Iris pigment epithelial cell (primary cell): ENCODE measurements at places on chromosomes 5 and 9.
A peak's percentile ranks its signal among the peaks of the same experiment; 100 is the strongest.

GRCh38 chr5:314676-315487, 6.6 kb upstream of the AHRR start:
- no peak for DNase-seq

DNA sequence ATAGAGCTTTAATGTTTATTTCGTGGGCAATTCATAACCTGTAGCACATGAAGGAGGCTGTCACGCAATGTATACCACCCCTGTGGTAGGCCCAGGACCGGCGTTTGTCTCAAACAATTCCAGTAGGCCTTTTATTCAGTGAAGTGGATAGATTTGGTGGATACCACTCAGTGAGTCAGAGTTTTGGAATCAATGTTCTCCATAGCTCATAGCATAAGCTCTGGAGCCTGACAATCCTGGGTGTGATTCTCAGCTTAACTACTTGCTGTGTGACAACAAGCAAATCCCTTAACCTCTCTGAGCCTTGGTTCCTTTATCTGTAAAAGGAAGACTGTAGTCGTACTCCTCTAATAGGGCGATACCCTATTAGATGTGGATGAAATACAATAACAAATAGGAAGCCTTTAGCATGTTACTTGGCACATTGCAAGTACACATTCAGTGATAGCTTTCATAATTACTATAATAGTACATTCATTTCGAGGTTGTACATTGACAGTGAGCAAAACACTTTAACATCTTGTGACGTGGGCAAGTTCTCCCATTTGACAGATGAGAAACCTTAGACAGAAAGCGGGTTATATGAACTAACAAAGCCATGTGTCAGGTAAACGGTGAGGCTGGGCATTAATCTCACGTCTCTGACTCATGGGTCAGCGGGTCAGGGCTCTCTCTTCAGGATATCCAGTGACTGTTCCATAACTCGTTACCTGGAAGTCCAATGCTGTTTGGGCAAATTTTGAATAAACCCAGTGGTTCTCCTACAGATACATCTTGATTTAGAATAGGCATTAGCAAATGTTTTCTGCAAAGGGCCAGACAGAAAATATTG, 130.8 kb downstream of the C9orf152 start:
- peak; percentile 86 for DNase-seq

DNA sequence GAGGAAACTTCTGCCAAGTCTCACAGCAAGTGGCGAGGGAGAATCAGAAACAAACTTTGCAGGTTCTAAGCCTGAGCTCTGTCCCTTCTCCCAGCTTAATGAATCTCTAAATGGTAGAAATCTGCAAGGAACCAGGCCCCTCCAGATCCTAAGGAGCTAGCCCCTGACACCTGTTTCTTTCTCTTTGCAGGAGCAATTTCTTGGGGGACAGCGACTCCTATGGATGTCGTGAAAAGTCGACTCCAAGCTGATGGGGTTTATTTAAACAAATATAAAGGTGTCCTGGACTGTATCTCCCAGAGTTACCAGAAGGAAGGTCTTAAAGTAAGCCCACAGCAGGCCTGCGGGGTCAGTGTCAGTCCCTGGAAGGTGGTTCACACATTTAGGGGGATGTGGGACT, 21.8 kb downstream of the IL9 start:
- DNase-seq = no peak

DNA sequence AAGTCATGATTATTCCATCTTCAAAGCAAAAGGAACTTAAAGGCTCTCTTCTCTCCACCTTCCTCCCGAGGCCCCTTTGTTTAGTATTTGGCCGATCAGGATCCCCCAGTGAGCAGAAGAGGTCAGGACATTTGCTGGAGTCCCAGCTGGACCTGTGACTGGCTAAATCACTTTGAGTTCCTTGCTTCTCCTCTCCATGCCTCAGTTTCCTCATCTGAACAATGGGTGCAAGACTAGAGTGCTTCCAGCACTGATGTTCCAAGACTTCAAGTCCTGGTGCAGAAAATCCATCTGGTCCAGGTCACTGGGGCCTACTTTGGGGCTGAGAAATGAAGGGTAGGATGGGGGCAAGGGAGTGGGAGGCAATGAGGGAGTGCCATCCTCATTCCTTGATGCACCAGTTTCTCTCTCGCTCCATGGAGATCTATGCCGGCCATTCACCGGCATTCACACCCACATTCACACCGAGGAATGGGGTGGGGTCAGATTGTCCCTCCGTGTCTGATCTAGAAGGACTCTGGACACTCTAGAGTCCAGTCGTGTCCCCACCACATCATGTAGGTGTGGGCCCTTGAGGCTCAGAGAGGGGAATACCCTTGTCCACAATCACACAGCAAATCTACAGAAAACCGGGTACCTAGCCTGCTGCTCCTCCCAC, 38.7 kb upstream of the IL17B start:
- no peak for DNase-seq

- DNase-seq = no peak
These were observed 25.8 kb downstream of the PCDH1 start for GRCh38 chr5:141852448-141852847.

GRCh38 chr5:56211298-56211865, 21.7 kb downstream of the ANKRD55 start:
- peak; percentile 95 for DNase-seq

DNA sequence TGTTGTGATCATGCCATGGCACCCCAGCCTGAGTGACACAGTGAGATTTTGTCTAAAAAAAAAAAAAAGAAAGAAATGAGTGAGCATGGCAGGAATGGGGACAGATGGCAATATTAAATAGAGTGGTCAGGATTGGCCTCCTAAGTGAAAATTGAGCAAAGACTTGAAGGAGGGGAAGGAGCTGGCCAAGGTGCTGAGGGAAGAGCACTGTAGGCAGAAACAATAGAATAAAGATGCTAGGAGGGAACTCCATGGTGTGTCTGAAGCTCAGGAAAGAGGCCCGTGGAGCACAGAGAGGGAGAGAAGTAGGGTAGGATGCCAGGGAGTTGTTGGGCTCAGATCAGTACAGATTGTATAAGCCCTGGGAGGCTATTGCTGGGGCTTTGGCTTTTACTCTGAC, 64.4 kb upstream of the PCAT7 start:
- peak; percentile 14 for DNase-seq

DNA sequence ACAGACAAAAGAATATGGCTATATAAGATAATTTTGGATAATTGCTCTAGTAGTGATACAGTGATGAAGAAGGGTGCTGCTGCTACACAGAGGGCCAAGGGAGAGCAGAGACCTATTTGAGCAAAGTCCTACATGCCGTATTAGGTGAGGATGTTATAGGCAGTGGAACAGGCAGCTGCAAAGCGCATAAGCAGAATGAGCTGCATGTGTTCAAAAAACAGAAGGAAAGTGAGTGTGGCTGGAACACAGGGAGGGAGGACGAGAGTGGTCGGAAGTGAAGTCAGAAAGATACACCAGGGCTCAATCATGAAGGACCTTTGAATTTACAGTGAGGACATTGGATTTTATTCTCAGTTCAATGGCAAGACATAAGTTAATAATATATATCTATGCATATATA, 35.4 kb downstream of the ITGA2 start:
- no peak for DNase-seq

DNA sequence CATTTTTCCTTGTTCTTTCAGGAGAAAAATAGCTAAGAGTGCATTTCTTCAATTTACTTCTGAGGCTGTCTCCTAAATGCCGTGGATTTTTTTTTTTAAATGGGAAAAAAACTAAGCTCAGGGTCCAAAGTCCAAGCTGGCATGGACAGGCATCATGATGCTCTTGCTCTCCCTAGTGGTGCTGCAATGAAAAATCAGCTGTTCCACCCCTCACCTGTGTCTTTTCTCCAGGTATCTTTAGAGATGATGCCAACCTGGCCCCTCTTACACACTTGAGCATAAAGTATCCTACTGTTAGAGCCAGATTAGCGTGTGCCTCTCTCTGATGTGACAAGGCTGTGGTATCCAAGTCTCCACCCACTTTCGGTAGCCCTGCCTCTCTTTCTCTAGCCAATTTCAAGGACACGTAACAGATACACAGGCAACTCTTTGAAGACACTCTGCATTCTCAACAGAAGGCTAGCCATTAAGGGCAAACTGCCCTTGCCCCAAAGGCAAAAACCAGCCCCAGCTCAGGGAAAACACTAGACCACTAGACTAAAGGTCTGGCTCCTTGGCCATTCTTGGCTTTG, 208.8 kb downstream of the SAXO1 start:
- DNase-seq = no peak

DNA sequence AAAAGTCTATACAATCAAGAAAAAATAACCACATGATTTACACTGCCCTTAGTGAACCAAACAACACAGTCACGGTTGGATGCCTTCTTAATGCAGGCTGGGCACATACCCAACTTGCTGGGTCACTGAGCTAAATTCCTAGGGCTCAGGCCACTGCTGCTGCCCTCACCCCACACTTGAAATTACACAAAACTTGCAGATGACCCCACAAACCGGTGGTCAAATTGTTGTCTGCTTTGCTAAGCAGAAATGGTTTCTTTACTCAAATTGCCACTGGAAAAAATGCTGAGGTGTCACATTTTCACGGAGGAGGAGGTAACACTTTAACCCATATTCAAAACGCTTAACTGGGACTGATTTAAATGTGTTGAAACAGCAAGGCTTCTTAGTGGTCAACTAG, 62.4 kb downstream of the HMHB1 start:
- DNase-seq = peak; percentile 66

- no peak for DNase-seq
These were observed 69.2 kb downstream of the ANXA2R start for GRCh38 chr5:42970636-42971559.

DNA sequence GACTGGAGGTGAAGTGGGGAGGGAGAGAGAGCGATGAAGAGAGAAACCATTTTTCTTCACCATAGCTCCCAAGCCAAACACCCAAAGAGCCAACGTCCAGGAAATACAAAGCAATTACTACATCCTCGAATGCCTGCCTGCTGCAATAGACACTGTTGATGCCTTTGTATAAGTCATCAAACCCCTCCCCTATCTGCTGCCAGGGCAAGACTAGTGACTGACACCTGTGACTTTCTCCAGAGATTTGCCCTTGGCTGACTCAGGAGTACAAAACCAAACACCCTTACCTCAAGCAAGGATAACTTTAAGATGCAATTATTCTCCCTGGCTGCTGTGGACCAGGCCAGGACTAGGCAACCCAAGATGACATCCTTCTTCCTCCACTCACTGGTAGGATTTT, 81.8 kb upstream of the RASA1 start:
- DNase-seq = no peak

- no peak for DNase-seq
These were observed 338.7 kb upstream of the PDE4D start for GRCh38 chr5:60232036-60232795.

DNA sequence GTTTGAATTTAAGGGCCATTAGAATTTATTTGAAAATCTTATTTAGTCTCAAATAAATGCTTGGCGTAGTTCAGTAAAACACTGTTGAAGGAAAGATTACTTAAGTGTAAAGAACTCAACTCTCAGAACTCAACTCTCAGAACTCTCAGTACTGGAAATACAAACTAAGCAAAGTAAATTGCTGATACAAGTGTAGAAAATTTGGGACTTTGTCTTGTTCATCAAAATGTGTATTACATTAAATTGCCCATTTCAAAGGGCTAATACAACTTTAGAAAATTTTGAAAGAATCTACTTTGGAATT, 99.4 kb downstream of the CSNK1G3 start:
- no peak for DNase-seq

- no peak for DNase-seq
These were observed 34.4 kb upstream of the TAF11L2 start for GRCh38 chr5:17463653-17464052.

DNA sequence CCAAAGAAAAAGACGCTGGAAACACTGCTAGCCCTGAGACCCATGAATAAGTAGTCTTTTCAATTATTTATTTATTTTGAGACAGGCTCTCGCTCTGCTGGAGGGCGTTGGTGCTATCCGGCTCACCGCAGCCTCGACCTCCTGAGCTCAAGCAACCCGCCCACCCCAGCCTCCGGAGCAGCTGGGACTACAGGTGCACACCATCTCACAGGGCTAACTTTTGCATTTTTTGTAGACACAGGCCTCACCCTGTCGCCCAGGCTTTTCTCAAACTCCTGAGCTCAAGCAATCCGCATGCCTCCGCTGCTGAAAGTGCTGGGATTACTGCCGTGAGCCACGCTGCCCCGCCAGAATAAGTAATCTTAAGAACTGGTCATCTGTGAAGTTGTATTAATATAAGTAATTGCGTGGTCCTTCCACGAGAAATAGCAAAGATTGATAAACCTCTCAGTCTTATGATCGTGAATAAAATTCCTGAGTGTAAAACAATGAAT, 1.6 kb downstream of the ANXA2R start:
- DNase-seq = peak; percentile 80

DNA sequence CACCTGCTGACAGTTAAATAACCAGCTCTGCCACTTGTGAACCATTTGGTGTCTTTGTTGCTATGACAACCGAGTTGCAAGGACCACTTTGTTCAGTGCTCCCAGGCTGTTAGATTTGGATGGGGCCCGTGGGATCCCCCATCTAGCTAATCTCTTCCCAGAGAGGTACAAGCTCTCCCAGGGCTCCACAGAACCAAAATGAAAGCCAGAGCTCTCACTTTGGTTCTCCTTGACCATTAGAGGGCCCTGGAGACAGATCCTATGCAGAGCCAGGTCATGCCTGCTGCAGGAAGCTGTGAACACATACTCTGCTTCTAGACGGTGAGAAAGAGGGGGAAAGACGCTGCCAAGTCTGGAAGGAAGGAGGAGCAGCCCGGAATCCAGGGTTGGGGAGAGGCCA, 224.6 kb downstream of the GABBR2 start:
- peak; percentile 44 for DNase-seq

DNA sequence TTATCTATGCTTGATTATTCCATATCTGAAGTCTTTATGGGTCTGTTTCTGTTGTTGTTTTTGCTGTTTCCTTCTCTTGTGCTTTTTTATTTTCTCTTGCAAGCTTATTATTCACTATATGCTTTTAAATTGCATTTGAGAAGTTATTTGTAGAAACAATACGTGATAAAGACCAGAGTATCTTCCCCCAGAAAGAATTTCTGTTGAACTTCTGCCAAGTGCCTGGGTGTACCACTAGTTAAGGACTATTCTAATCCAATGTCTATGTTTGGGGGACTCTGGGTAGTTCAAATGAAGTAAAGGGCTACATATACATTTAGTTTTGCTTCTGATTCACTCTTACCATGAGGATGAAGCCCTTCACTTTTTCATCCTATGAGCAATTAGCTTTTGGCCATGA, 54.3 kb downstream of the SLF1 start:
- peak; percentile 11 for DNase-seq

GRCh38 chr5:109558364-109558763, 131.4 kb upstream of the MAN2A1 start:
- DNase-seq = no peak

GRCh38 chr9:134325813-134326723, at the start of gene RXRA:
RXRA (plus strand) TSS chr9:134326455; CDS start chr9:134326632, 177 bp downstream.
- peak; percentile 85 for DNase-seq

- no peak for DNase-seq
These were observed 12.3 kb downstream of the CAAP1 start for GRCh38 chr9:26880262-26880661.

DNA sequence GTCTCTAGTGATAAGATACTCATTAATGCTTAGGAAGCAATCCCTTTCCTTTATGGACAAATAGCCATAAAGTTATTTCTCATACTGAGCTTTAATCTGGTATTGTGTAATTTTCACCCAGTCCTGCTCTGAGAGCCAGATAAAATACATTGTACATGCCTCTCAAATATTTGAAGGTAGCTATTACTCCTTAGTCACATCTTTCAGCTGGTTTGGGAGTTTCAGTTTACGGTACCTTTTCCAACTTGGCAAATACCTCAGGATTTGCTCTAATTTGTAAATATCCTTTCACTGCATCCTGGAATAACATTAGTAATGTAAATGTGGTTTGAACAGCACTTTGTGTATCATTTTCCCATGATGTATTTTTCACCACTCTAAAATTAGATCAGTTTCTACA, 47.4 kb downstream of the ABHD17B start:
- DNase-seq = peak; percentile 65

- DNase-seq = no peak
These were observed 85.9 kb downstream of the BOD1 start for GRCh38 chr5:173530547-173530946.
